HT-29 (cell line): ENCODE measurements at places on chromosomes 13 and 19. TPM values are rescaled to one million over a fixed set of nuclear protein-coding genes. Genes with fewer than 3 reads are reported as not detected.

The SLAIN1 gene
- total RNA-seq, result not detected in 2 replicates

The TDRD3 gene
- 8.9 and 10.2 TPM in 2 replicates for total RNA-seq

The MCEMP1 gene
- not detected in 2 replicates for total RNA-seq

The ICAM5 gene
- 0.34 and 0.56 TPM in 2 replicates for total RNA-seq

The KCNC3 gene
- 3.5 and 7.1 TPM in 2 replicates for total RNA-seq

The LSR gene
- total RNA-seq, result 475 and 478 TPM in 2 replicates

The SBSN gene
- total RNA-seq, result not detected in 2 replicates

The PPM1N gene
- total RNA-seq, result 9.8 and 15.3 TPM in 2 replicates

The PRTN3 gene
- not detected in 2 replicates for total RNA-seq

The PRR12 gene
- 15.0 and 15.3 TPM in 2 replicates for total RNA-seq

The PRODH2 gene
- not detected in 2 replicates for total RNA-seq

The RASAL3 gene
- not detected in 2 replicates for total RNA-seq

The METTL21C gene
- total RNA-seq, result not detected in 2 replicates

The PBX4 gene
- total RNA-seq, result 2.5 and 3.3 TPM in 2 replicates

The SOX1 gene
- not detected in 2 replicates for total RNA-seq

The LIM2 gene
- not detected in 2 replicates for total RNA-seq

The FUT1 gene
- total RNA-seq, result 4.6 and 6.3 TPM in 2 replicates

The CLDN10 gene
- not detected in 2 replicates for total RNA-seq

The CYP2A6 gene
- not detected in 2 replicates for total RNA-seq

The MEF2B gene
- total RNA-seq, result 0.38 and 0.55 TPM in 2 replicates

The CILP2 gene
- total RNA-seq, result 0.31 TPM in 1 of 2 replicates, not detected in the other

The SLITRK6 gene
- total RNA-seq, result 9.2 and 10.2 TPM in 2 replicates

The MRPL4 gene
- total RNA-seq, result 201 and 220 TPM in 2 replicates

The C19orf18 gene
- total RNA-seq, result not detected in 2 replicates

The FBXW9 gene
- total RNA-seq, result 32.9 and 38.0 TPM in 2 replicates

The C1QTNF9B gene
- total RNA-seq, result not detected in 2 replicates

The CYP2F1 gene
- total RNA-seq, result not detected in 2 replicates

The RAB3A gene
- 1.2 and 2.7 TPM in 2 replicates for total RNA-seq

The RFPL4AL1 gene
- not detected in 2 replicates for total RNA-seq

The SUPT5H gene
- total RNA-seq, result 128 and 151 TPM in 2 replicates

The MUC16 gene
- 0.03 TPM in 2 replicates for total RNA-seq

The DENND1C gene
- not detected in 2 replicates for total RNA-seq

The SLC10A2 gene
- total RNA-seq, result not detected in 2 replicates

The RXFP2 gene
- total RNA-seq, result not detected in 2 replicates
